ENCODE measurements at places on chromosomes 5 and 9. TPM values are rescaled to one million over a fixed set of nuclear protein-coding genes. Genes with fewer than 3 reads are reported as not detected.
A peak's percentile ranks its signal among the peaks of the same experiment; 100 is the strongest.

Gene FAXDC2
- total RNA-seq, result 3.0 TPM

GRCh38 chr9:79651251-79651795 is 79.6 kb downstream of the TLE4 start:
- no peak for DNase-seq

- peak; percentile 88 for DNase-seq
Measured at GRCh38 chr5:56116599-56117141, 116.5 kb downstream of the ANKRD55 start.

DNA sequence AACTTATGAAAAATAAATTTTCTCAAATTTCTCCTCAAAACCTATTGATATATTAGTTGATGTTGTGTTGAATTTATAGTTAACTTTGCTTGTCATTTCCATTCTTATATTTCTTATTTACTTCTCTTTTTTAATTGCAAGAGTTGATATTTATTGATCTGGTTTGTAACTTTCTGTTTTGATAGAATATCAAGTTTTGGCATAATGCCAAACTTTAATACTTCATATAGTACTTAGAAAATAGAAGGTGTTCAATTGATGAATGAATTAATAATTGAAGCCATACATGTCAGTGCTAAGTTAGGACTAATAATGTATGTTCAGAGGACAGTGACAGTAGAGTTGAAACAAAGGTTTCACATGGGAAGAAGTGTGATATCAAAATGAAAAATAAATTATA is 27.9 kb downstream of the ERCC6L2 start:
- no peak for DNase-seq

Gene DMRT2
- not detected for total RNA-seq

DNA sequence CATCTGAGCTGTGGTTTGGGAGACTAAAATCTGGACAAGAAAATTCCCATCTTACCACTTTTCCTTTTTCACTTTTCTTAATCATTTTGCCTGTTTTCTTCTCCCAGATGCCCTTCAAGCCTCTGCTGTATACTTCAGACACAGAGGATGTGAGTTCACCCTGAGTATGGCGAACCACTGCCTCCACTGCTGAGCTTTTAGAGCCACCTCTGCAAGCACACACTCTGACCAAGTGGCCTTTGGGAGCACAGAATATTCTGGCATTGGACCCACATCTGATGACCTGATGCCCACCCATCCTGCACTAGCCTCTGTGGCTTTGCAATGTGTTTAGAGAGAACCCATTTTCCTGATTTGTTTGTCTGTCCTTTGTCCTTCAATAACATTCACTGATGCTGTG is 32.5 kb downstream of the TERT start:
- no peak for DNase-seq

Gene ZNF883
- total RNA-seq, result 14.2 TPM

DNA sequence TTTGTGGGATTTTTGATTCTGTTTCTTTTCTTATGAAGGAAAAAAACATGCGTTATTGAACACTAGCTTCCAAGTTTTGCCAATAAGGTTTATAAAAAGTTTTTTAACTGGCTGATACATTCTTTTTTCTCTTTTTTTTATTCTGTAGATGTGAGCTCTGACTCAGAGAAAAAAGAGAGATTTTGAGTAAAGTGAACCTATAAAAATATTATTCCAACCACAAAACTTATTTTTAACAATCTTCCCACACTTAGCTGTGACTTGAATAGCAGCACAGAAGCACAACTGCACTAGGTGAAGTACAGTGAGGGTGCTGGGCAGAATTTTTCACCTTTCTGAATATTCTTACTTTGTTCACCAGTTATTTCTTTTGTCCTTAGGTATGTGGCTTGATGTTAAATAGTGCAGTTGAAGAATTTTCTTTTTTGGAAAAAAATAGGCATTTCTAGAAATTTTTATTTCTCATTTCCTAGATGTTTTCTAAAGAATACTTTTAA is 41.6 kb downstream of the CHSY3 start:
- DNase-seq, result no peak

Gene PGGT1B
- total RNA-seq, result 42.7 TPM

Gene CNTNAP3
- total RNA-seq, result not detected

Gene KIAA1958
- total RNA-seq, result 11.4 TPM

GRCh38 chr9:20898885-20899554 is 132.4 kb downstream of the HACD4 start:
- no peak for DNase-seq

DNA sequence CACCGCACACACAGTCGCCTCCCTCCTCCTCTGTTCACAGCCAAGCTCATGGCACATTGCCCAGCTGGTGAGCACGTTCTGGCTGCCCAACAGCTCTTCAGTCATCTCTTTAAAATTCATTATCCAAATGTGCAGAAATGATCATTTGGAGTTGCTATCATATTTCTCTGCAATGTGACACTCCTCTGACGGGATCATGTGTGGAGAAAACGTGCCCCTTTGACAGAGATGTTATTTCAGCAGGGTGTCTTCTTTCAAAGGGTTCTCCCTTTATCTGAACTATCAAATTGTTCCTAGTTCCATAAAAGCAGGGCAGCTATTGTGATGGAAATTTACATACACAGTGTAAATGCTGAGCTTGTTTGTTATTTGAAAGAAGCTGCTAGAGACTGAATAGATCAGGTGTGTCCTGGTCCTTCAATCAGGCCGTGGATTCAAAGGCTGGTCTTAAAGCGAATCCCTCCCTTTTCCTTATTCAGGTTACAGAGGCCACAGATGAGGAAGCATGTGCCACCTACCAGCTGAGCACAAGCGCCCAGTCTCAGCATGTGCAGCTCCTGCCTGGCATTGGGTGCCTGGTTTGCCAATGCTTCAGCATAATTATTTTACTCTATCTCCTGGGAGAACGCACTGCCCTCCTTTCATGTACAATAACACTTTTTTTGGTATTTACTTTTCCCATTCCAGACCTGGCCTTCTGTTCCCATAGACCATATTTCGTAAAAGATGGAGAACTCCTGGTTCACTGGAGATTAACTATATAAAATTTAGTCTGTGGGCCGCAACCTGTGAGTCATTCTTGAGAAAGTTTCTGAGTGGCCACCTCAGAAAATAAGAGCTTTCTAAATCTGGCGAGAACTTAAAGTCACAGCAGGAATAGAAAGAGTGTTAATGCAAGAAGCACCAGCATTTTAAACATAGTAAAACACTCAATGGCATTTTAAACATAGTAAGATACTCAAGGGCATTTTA is 433.7 kb downstream of the ENC1 start:
- no peak for DNase-seq

DNA sequence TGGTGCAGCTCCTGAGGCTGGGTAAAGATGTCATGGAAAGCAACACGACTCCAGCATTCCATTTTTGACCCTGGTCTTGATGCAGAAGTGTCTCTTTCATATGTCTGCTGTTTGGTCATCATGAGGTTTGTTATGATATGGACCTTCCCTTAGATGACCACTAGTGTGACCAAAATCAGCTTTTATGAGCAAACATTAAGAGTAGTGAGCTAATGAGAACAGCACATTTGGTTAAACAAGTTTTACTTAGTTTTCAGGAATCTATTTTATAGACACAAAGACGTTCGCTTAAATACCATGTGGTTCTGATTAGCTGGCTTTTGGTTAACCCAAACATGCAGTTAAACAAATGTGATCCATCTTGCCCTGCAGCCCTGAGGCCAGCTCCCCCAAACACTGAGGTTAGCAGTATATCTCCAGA is 56.7 kb upstream of the ACTBL2 start:
- DNase-seq, result no peak

Gene CCDC183
- total RNA-seq, result 3.0 TPM

GRCh38 chr9:135088979-135089847 is 1.7 kb downstream of the OLFM1 start:
- DNase-seq, result no peak

Gene GMCL2
- total RNA-seq, result not detected

Measured in HepG2 (cell line).